ENCODE measurements at places on chromosomes 16 and 17. TPM values are rescaled to one million over a fixed set of nuclear protein-coding genes. Genes with fewer than 3 reads are reported as not detected.

GRCh38 chr16:15653227-15653626 lies 3.2 kb downstream of the NDE1 start:
- DNase-seq = no peak

- no peak for DNase-seq
Observed at GRCh38 chr16:50190292-50190691, 37.2 kb downstream of the TENT4B start.

DNA sequence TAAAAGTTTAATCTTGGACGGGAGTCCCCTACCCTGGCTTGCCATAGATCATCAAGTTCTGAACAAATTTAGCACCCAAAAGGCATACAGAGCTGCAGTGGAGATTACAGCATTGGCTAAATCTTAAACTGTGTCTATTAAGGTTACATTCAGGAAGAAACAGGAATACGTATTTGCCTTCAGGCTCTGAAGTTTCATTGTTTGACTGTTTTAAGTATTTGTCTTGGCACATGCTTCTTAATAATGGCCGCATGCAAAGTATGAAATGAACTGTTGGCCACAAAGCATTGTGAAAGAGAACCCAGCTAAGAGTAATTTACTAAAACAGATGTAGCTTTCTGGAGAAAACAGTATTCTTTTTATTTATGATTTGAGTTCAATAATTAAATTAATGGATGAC lies 63.9 kb upstream of the CNEP1R1 start:
- DNase-seq = no peak

DNA sequence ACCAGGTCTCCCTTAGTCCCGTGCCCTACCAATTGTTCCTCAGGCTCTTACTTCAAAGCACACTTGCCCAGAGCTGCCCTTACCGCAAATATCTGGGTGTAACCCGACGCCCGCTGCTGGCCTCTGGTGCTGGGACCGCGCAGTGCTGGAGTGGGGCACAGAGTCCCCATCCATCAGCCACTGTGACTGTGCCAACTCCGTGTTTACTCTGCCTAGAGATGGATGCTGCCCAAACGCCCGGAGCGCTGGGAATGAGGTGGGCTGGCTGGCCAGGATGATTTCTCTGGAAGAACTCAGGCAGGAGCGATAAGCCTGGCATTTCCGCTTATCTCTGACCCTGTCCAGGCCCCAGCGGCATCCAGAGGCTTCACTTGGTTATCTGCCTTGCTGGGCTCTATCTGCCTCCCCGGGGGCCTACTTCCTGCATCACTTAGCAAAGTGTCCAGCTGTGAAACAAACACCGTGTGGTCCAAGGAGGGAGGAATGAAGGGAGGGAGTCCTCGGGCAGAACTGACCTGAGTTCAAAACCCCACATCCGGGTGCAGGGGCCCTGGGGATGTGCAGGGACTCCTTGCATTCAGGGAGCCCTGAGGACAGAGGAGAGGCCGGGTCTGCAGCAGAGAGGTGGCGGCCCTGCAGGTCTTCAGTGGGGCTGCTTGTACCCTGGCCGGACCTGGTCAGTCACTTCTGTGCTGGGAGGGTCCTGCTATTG lies 9.4 kb upstream of the MYLK3 start:
- no peak for DNase-seq

Gene ADGRG3
- polyA plus RNA-seq = not detected

- DNase-seq = no peak
Observed at GRCh38 chr17:4560837-4561256, 470 bp upstream of the GGT6 start.

- DNase-seq = no peak
Observed at GRCh38 chr16:52581530-52581929, 34.6 kb upstream of the TOX3 start.

GRCh38 chr17:59779521-59779920 lies 72.1 kb downstream of the VMP1 start:
- no peak for DNase-seq

Gene GPR179
- not detected for polyA plus RNA-seq

Gene NUP93
- polyA plus RNA-seq = 64.5 TPM

Gene MYL11
- polyA plus RNA-seq = not detected

Gene EME1
- not detected for polyA plus RNA-seq
